ENCODE measurements at places on chromosomes 7 and 10.
A peak's percentile ranks its signal among the peaks of the same experiment; 100 is the strongest.

- no peak for DNase-seq
These were observed 94.5 kb downstream of the HIPK2 start for GRCh38 chr7:139683137-139683921.

DNA sequence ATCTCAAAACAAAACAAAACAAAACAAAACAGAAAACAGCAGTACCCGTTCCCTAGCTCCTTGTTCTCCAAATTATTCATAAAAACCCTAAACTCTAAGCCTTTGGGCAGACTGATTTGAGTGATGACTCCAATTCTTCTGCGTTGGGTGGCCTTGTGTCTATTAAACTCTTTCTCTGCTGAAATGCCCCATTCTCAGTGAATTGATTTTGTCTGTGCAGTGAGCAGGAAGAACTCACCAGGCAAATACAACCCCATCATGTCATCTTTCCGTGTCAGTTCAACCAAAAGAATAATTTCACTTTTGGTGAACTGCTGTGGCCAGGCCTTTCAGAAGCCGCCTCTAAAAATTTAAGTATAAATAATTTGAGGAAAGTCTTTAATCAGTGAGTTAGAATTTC is 18.5 kb upstream of the TSPAN13 start:
- no peak for DNase-seq

- DNase-seq = no peak
These were observed 61.0 kb upstream of the MKI67 start for GRCh38 chr10:128186959-128187787.

DNA sequence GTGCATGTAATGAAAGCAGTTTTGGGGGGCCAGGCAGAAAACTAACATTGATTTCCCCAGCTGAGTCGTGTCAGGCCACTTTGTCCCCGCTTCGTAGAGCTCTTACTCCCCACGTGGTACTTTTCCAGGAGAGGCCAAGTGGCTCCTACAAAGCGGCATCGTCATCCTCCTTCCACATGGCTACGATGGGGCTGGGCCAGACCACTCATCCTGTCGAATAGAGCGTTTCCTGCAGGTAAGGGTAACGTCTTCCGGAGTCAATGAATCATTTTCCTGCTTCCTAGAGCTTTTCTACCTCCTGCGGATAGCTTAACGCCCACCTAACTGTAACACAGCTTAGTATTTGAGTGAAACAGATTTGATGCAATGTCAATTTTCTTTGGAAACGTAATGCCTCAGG is 21.7 kb upstream of the SEC61A2 start:
- no peak for DNase-seq

DNA sequence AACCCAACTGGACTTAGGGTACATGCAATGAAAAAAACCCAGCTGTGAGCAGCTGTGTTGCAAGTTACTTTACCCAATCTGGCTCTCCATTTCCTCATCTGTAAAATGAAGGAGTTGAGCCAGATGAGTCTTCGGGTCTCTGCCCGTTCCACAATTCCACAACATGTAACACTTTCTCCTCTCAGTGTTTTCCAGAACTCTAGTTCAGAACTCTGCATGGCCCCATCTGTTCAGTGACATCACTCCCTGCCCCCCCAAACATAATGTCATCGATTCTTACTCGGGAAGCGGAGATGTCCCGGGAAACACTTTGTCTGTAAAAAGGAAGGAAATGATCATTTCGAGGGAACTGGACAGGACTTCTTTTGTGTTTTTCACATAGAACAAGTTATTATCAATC is 2.5 kb downstream of the SH3PXD2A start:
- DNase-seq = no peak

DNA sequence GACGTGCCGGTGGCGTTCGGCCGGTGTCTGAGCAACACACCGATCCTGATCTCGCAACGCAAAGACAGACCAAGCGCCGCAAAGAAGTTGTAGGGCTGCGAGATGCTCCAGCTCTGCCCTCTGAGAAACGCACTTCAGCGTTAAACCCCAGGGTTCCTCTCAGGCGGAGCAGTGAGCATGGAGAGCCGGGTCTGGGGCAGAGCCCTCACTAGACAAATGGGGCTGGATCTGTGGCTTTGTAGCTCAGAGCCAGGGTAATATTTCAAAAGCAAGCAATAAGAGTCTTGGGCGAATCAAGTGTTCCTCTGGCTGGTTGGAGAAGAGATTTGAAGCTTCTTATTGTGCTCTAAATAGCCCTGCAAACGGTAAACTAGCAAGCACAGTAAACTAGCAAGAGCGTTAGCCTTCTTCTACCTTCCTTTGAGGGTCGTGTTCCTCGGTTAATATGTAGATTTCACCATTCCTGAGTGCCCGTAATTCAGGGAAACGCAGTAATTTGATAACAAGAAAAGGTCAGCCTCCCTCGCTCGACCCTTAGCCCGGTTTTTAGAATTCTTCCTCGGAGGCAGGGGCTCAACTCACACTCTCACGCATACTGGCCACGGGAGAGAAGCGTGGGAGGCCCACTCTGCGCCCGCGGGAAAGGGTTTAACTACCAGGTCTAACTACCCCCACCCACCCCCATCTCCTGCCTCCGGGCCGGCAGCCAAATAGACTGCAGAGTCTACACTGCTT is 6.7 kb downstream of the SKAP2 start:
- DNase-seq = no peak

DNA sequence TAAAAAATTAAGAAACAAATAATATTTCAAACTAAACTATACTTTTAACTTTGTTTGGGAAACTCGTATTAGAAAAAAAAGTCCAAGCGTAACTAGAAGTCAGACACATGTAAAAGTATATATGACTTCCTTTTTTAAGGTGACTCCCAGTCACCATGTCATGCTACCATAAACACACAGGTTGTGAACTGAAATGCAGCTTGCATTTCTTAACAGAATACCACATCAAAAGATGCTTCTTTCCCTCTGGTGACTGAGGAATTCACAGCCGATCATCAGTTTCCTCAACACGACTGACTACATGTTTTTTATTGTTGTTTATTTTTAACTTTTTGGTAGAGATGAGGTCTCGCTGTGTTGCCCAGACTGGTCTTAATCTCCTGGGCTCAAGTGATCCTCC is 445.0 kb downstream of the PARD3 start:
- no peak for DNase-seq

DNA sequence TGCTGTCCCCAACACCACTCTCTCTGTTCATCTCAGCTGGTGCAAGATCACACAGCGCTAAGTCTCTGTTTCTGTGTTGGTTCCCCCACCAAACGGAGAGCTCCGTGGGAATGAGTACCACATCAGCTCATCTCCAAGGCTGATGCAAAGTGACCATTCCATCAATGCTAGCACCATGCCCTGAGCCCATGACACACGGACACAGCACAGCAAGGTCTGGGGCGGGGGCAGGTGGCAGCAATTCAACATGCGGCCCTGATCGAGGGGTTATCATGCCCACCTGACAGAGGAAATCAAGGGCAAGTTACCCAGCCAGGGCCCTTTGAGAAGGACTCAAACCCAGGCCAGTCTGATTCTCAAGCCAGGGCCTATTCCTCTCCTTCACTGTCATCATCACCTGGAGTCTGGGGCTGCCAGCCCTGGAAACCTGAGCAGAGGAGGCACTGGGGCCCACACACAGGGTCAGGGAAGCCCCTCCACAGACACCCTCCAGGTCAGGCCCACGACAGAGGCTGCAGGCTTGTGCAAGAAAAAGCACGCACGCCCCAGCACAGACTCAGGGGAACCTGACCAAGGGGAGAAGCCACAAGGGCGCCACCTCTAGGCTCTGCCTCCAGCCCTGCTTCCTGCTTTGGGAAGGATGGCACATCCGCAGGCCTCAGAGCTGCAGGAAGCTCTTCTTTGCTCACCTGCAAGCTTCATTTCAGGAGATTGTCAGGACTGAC is 74.8 kb downstream of the GRID1 start:
- no peak for DNase-seq

DNA sequence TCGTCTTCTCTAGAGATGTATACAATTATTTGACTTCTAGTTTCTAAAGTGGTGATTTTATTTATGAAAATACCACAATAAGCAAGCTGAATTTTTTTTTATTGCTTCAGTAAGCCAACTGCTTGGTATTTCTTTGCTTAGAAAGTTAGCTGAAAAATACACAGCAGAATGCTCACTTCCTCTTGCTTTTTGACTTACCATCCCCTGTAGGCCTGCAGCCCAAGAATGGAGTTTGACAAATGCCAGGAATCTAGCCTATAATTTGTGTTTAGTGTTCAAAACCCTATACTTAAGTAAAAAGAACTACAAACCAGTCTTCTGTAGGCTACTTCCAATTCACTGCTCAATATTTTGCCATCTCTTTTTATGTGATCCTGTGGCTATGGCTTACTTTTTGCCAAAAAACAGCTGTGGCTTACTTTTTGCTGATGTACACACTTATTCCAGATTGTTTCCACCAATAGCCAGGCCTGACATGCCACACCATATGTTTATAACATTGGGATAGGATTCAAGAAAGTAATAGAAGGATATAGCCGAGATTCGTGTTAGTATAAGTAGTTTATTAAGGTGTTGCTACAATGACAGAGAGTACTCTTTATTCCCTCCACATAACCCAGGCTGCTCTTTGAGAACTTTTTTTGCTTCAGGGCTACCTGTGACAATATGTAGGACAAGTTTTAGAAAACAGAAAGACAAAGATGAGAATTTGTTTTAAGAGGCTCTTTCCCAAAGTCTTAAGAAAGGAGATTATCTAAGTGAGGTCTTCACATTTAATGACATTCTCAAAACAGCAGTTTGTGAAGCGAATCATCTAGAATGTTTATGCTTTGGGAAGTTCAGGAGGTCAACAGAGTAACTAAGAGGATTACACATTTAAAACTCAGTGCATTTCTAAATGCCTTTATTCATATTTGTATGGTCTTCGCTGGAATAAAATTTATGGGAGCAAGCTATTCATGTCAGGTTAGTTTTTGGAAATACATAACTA is 263.9 kb upstream of the FZD1 start:
- no peak for DNase-seq

GRCh38 chr10:76881477-76882220 is 756.0 kb downstream of the KCNMA1 start:
- DNase-seq = no peak

DNA sequence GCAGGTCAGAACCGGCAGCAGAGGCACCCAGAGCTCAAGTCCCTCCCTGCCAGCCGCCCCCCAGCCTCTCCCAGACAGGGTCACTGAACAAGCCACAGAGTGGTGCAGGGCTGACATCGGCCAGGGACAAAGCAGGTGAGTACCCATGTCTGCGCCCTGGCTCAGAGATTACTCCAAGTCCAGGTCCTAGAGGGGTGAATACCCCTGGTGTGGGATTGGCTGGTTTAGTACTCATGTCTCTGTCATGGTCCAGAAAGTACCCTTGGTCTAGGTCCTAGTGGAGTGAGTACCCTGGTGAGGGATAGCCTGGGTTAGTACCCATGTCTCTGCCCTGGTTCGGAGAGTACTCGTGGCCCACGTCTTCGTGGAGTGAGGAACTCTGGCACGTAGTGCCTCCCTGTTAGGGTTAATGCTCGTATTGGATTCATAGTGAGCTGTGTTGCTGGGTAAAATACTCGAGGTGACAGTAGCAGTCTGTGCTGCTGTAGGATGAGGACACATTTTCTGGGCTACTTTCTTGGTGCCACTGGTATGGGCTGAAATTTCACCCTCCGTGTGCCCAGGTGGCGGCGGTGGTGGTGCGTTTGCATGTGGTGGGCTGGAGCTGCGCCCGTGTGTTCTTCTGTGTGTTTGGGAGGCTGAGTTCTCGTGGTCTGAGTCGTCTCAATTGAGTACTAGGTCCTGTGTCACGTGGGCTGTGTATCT is 25.5 kb upstream of the KNDC1 start:
- DNase-seq = no peak

DNA sequence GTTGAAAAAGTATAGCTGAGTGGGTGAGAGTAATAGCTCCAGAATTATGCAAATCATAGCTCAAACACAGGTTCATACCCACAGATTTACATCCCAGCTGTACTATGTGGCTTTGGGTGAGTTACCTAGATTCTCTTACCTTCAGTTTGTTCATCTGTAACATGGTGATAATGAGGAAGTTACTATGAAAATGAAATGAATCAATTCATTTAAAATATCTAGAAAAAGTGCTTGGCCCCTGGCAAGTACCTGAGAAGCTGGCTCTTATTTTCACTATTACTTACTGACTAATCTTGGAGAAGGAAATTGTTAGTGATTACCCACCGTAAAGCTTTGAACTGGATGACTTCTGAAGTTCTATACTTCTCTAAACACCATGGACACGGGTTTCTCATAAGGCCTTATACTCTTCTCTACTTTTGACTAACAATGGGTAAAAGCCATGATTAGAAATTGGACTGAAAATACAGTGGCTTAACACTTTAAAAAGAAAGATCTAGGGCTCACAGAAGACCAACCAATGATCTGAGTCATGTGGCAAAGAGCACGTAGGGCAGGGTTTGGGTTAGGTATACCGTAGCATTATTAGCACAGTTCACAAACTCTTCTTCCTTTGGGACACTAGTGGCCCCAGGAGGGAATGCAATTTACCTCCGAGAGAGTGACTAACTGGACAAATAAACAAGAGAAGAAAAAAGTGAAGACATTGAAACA is 149.2 kb downstream of the PLPP4 start:
- no peak for DNase-seq

- DNase-seq = no peak
These were observed 33.7 kb downstream of the SCRN1 start for GRCh38 chr7:29955799-29956486.

GRCh38 chr10:70599791-70600190 is 2.8 kb downstream of the PRF1 start:
- no peak for DNase-seq

GRCh38 chr10:61406736-61407135 is 46.4 kb downstream of the TMEM26 start:
- no peak for DNase-seq

DNA sequence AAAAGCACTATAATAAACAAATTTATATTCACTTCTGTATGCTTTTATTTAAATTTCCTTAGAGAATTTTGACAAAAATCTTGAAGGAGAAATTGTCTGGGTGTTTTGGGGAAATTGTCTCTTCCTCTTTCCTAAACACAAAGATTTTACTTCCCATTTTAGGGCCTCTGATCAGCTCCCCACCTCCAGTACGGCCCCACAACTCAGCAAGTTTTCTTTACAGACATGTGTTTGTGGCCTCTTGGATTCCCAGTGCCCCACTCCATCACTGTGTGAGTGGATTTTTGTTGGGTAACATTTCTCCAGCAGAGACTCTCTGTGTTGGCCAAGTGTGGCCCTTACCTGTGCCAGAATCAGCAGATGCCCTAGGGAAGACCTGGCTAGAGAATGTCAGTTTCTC is 182.8 kb upstream of the CDC14C start:
- no peak for DNase-seq

GRCh38 chr10:125247576-125247975 is 87.2 kb upstream of the CTBP2 start:
- no peak for DNase-seq

DNA sequence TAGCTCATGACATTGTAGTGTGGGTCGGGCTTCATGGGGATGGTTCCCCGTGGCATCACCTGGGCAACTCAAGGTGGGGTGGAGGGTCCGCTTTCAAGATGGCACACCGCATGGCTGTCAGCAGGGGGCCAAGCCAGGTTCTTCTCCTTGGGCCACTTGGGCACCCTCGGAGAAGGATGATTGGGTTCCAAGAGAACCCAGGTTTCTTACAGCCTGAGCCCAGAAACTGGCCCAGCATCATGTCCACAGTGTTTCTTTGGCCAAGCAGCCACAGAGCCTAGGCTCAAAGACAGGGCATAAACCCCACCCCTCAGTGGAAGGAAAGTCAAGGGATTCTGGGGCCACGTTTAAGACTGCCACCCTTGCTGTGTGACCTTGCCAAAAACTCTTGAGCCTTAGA is 110.6 kb downstream of the PTPN20 start:
- DNase-seq = no peak

GRCh38 chr10:16828701-16829175 is 11.5 kb upstream of the RSU1 start:
- no peak for DNase-seq

- peak; percentile 49 for DNase-seq
These were observed 48.0 kb upstream of the DLG5 start for GRCh38 chr10:77974396-77975074.

- no peak for DNase-seq
These were observed 22.9 kb downstream of the GSAP start for GRCh38 chr7:77393261-77393660.

Data from hematopoietic multipotent progenitor cell (in vitro differentiated cells).